ENCODE measurements at places on chromosomes 16 and 17.
A peak's percentile ranks its signal among the peaks of the same experiment; 100 is the strongest.

DNA sequence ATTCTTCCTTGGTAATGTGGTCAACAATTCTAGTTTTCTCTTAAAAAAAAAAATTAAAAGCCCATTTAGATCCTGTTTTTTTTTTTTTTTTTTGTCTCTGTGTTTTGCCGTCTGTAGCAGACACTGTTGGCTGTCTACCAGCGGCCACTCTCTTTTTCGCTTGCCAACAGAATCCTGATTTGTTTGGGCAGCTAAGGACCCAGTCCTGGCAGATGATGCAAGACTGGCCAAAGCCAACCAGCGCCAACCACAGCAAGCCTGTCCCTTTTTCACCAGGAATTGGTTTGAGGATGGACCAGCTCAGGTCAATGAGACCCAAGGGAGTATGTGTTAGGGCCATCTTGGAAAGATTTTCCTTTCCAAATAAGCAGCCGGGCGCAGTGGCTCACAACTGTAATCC lies 28.2 kb downstream of the ST3GAL2 start:
- no peak for DNase-seq

GRCh38 chr17:1843947-1844346 lies 14.1 kb downstream of the RPA1 start:
- DNase-seq, result no peak

DNA sequence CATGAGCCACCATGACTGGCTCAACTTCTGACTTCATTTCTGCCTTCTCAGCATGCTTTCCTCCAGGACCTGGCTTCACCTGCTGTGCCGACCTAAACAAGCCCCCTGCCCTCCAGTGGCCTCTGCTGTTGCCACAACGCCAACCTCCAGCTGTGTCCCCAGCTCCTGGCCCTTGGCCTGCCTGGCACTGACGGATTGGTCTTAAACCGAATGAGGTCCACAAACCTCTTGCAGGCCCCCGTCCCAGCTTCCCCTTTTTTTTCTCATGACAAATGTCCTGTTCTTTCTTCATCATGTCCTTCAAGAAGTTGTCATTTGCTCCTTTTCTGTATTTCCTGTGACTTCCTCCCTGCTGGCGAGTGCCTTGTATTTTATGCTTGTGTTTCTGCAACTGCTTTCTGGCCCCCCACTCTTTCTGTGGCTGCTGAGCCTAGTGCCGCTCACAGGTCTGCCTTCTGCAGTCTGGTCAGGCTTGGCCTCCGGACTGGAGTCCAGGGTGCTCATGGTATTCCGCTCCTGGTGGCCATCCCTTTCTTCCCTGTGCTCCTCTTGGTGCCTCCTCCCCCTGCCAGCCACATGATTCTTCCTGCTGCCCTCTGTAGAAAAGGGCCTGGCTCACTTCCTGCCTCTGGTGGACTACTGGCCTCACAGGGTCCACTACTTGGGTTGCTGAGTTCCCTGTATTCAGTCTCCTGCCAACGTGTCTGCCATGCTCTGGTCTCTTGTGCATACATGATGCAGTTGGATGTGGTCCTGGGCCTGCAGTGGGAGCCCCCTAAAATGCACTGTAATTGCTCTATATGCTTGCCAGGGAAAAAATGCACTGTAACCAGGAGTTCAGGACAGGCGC lies 2.9 kb downstream of the ATP6V0C start:
- no peak for DNase-seq

DNA sequence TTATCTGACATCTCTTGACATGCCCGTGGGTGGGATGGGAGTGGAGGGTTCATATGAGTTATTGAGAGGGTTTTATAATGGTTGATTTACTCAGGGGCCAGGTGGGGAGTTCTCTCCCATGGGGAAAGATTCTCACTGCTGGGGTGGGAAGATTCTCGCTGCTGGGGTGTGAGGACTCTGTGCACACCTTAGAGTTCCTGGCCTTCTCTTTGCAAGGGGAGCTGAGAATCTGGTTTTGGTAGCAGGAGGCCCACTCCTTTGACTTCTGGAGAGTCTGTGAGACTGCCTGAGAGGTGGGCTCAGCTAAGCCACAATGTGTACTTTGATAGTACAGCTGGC lies 31.5 kb downstream of the TBX4 start:
- no peak for DNase-seq

- DNase-seq, result no peak
These were observed 284.4 kb downstream of the FOXL1 start for GRCh38 chr16:86862595-86863280.

- DNase-seq, result no peak
These were observed 12.4 kb upstream of the ZNF19 start for GRCh38 chr16:71501547-71501946.

DNA sequence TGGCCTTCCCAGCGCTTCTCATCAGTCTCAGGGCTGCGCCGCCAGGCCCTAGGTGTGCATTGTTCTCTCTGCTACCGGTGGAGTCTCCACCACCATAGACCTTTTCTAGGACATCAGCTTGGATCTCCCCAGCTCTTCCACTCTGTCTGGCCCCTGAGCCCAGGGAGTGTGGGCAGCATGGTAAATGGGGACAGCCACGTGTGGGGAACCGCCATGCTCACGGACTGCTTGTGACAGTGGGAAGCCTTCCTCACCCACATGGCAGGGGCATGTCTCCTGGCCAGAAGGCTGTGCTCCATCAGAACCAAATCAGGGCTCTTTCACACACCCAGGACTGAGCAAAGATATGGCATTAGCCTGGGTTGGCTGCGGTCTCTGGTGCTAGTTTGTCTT lies 51.3 kb downstream of the TNFRSF13B start:
- DNase-seq, result no peak

DNA sequence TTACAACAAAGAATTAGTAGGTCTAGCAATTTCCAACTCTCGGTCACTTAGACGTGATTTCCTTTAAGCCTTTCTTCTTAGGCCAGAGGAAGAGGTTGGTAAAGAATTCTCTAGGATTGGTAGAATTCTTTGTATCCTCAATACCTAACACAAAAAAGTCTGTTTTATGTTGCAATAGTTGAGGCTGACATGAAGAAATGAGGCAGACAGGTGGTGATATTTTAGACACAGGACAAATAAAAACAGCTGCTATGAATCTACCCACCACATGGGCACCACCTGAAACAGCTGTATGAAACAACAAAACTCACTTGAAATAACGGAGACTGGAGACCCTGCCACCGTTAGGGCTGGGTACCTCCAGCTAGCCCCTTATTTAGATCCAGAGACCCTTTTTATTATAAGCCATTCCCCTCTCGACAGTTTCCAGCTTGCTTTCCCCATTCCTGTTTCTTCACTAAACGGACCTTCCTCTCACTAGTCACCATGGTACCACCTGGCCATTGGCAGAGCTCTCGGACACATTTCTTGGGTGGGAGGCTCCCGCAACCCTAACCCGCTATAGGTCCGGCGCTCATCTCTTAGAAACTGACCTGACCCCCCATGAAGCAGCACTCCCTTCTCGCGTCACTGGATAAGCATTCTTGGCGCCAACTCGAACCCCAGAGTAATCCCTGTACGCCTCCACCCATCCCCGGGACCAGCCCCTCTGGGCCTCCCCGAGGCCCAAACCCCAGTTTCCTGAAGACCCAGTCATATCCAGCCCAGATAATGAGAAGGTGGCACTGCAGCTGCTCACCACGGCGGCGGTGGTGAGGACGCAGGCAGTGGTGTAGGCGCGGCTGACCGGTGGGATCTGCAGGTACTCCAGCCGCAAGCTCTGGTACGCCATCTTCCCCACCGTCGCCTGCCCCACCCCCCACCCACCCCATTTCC lies at the start of gene DERL2:
Gene DERL2 (minus strand): TSS at position 909 of the 936 bp plus-strand sequence. CDS start 17 bp downstream, at position 892.
- DNase-seq, result peak; percentile 27

DNA sequence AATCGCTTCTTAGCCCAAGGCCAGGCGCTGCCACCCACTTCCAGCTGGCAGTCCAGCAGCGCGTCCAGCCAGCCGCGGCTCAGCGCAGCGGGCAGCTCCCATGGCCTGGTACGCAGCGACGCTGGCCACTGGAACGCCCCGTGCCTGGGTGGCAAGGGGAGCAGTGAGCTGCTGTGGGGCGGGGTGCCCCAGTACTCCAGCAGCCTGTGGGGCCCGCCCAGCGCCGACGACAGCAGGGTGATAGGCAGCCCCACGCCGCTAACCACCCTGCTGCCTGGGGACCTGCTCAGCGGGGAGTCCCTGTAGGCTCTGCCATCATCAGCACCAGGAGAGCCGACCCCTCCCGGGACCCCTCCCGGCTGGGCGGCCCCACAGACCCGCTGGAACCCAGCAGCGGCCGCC lies 24.0 kb downstream of the TMC6 start:
- no peak for DNase-seq

GRCh38 chr16:87864331-87864989 lies 4.8 kb downstream of the SLC7A5 start:
- DNase-seq, result no peak

DNA sequence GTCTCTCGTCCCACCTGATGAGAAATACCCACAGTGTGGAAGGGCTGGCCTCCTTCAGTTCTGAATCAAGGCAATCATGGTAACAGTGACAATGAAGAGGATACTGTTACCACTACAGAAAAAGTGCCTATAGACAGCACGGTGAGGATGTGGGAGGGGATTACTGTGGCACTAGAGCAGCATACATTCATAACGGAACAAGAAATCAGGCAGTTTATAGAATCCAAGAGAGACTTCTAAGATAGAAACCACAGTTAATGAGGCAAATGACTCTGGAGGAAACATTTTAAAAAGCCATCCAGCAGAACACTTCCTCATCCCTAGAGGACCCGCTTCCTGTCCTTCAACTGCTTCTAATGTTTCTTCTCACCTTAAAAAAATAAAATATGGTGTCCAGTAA lies 2.7 kb downstream of the RUSF1 start:
- DNase-seq, result no peak

GRCh38 chr17:75872434-75873351 lies 5.7 kb downstream of the TRIM47 start:
- DNase-seq, result no peak

DNA sequence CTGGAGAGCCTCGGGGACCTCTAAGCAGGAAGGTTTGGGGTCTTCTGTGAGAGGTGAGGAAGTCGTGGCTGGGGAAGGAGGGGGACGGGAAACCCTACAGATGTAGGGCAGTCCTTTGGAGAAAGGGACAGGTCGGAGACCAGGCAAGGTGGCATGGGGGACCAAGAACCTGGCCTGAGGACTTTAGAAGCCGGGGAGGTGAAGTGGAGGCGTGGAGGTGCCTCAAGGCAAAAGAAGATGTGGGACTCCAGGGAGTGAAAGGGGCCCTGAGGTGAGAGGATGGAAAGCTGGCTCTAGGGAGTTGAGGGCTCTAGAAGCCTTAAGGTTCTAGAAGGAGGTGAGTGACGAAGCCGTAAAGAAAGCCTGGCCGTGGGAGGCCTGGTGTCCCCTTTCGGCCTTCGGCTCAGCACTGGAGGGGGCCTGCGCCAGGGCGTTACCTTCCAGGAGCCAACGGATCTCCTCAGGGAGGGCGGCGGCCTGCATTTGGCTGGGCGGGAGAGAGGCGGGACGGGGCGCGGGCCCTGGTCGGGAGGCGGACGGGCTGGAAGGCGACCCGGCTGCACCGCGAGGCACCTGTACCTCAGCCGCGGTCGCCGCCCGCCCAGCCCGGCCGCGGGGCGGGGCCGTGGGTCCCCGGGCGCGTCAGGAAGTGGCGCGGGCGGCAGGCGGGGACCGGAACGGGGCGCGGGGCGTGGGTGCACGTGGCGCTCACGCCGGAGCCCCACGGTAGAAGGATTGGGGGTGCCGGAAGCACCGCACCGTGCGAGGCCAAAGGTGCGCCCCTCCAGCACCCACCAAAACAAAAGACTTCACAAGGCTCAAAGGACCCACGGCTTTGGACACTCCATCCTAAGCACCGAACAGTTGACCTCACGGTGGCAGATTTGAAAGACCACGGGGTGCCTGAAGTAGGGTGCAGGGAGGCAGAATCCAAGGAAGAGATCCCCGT lies at the start of gene SKAP1:
Gene SKAP1 (minus strand): TSS at position 577 of the 949 bp plus-strand sequence.
- DNase-seq, result no peak

GRCh38 chr16:8727857-8728618 lies 53.6 kb downstream of the ABAT start:
- no peak for DNase-seq

GRCh38 chr17:42725143-42725542 lies 19.7 kb downstream of the EZH1 start:
- DNase-seq, result no peak

DNA sequence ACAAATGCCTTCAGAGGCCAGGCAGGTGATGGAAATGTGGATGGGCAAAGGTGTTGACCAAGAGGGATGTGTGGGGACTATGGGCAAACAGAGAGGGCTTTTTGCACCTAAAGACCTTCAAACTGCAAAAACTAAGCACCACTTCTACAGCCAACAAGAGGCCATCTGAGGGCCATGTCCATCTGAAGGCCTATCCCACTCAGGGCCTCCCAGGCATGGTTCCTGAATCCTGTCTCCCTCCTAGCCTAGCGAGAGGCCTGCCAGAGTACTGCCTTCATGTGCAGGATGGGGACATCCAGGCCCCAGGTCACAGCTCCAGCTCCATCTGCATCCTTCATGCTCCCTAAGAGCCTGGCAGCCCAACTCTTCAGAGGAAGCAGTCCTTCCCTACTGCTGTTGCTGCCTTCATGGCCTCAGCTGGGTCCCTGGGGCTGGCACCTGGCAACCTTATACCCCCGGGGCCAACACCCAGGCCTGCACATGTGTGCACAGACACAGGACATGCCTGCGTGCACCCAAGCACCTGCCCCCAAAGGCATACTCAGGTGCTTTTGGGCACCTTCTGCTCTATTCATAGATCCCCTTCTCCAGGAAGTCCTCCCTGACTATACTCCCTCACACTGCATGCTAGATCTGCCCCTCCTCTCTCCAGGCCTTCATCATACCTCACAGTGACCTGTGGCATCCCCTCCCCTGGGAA lies 95.2 kb downstream of the C16orf78 start:
- no peak for DNase-seq

DNA sequence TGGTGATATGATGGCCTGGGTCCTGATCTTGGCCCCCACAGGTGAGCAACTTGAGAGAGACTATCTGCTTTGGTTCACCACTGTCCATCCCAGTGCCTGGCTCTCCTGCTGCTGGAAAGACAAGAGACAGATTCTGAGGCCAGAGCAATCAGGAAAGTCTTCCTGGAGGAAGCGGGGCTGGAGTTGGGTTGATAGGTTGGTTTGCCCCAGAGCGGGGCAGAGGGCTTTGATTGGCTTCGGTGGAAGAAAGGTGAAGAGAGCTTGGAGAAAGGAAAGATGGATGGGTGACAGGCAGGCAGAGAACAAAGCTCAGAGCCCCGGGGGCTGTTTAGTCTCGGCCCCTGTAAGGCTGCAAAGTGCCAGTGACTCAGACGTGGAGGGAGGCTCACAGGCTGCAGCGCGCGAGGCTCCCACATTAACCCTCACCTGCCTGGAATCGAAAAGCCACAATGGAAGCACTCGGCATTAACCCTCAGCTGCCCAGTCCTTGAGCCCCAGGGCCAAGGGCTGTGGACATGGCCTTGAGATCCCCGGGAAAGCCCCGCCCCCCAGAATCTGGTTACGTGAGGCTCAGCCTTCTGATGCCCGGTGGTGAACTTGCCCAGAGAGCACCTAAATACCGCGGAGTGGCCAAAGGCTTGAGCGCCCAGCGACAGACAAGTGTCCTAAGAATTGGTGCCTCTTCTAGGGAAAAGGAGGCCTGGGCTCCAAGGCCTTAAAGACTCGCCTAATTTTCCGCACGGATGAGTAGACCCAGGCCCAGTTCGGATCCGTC lies 996 bp upstream of the CPNE2 start:
- peak; percentile 38 for DNase-seq
